T47D (cell line): ENCODE measurements at places on chromosomes 7 and 10.
A peak's percentile ranks its signal among the peaks of the same experiment; 100 is the strongest.

DNA sequence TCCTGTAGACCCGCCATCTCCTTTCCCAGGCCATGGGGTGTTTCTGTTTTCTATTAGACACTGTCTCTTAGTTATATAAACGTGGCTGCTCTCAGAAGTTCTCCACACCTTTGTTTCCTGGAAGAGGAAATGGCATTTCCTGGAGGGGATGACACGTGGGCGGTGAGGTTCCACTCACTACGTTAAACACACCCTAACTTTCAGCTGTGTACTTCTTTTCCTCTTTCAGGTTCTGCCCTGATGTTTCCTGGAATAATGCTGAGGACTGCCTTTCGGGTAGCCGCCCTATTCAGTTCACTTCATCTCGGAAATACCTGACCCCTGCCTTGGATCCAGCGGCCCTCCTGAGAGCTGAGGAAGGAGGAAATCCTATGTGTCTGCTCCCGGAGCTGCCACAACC, 3.4 kb upstream of the PRKCQ start:
- no peak for DNase-seq

GRCh38 chr7:17298840-17299482, 509 bp downstream of the AHR start:
- DNase-seq: peak; percentile 59

GRCh38 chr10:116134322-116134721, 138.7 kb downstream of the GFRA1 start:
- no peak for DNase-seq

DNA sequence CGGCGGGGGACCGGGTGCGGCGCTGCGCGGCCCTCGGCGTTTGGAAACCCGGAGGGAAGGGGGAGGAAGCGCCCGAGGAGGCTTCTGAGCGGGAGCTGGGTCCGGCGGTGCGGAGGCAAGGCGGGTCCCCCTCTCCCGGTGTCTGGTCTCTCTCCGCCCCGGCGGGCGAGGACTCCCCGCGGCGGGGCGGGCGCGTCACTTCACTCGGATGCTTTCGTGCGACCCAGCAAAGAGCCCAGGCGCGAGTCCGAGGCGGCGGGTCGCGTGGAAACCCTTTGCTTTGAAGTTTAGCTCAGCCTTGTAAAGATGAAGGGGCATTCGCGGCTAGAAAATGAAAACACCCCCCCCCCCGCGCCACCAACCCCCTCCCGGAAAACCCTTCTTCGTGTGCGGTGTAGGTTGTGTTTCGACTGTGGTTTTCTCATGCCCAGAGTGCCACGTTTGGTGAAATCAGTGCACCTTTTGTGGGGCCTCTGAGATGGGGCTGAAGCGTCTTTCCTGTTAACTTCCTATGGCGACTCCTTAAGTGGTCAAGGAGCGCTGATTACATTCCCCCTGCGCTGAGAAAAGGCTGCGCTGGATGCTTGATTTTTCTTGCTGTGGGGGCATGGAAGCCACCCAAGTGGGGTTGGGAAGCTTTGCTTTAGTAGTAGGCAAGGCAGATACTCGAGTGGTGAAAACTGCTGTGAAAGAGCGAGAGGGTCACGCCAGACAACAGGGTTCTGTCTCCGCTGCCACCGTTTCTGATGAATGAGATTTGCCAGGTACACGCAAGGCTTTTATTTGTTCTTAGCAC, 876 bp downstream of the GNAI1 start:
- no peak for DNase-seq

DNA sequence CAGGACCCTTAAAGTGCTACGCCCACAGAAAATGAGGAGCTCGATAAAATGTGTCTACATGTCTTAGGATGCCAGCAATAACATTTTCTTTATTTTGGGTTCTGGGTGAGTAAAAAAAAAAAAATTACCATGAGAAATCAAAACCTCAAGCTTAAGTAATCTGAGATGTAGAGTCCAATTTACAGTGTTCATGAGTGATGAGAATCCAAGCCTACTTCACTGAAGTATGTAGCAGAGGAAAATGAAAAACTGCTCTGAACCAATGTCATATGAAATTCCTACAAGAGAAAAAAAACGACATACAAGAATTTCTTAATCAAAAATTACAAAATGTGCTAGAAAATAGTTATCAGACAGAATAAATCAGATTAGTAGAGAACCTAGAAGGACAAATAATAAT, 274.4 kb downstream of the HTR7 start:
- no peak for DNase-seq

DNA sequence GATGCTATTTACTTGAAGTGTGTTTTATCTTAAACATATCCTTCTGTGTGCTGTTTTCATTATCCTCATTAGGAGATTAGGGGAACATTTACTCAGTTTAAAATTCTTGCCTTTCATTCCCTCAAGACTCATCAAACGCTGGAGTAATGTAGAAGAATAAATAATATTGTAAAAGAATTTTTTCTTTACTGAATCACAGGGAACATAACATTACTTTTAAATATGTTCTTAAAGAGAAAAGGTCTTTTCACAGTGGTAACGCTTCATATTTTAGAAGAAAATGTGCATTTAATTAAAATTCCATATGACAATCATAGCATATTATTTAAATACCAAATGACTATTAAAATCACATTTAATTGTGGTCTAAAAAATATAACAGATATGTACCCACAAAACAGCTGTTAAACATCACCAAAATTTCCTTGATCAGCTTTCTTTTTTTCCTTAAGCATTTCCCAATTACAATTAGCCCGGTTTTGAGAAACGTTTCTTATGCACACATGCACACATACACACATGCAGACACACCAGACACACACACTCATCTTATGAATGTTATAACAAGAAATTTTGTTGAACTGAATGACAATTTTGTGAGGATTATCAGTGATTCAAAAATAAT, 102.0 kb upstream of the GLI3 start:
- DNase-seq: no peak
